GM23248 (cell line): ENCODE measurements at places on chromosomes 2 and 18. TPM values are rescaled to one million over a fixed set of nuclear protein-coding genes. Genes with fewer than 3 reads are reported as not detected.
A peak's percentile ranks its signal among the peaks of the same experiment; 100 is the strongest.

DNA sequence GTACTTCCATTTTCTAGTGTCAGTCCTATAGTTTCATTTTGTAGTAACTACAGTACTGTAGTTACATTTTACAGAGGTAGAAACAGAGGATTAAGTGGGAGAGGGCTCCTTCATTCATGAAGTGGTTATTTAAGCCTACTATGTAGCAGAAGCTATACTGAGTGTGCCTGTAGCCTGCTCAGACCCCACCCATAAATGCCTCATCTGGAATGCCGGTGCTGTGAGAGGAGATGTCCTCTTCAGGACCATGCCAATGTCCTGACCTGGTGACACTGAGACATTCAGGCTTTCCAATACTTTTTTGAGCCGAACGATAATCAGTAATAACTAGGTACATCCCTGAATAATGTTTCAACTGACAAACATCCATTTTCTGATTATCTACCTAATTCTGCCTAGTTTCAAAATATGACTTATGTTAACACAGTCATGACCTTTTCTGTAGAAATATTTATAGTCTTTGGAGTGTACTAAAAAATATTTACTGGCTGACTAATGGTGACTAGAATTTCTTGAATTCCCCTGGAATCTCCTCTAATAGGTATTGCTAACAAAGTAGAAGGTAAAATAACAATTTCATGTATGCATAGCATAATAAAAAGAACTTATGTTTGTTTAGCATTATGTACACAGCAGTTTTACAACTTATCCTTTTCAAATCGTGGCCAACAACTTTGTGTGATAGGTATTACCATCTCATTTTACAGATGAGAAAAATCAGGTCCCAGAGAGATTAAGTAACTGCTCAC is 10.2 kb upstream of the ARHGAP28 start:
- no peaks in the 10 kb centered on the region for H3K4me1 ChIP-seq
- H3K36me3 ChIP-seq, result no peaks in the 10 kb centered on the region
- H3K4me3 ChIP-seq, result no peak overlapping the region
- DNase-seq, result no peak

- DNase-seq, result no peak
- H3K27me3 ChIP-seq, result no peaks in the 10 kb centered on the region
- H3K27ac ChIP-seq, result no peak overlapping the region
- H3K36me3 ChIP-seq, result no peaks in the 10 kb centered on the region
- no peak overlapping the region for H3K4me3 ChIP-seq
Measured at GRCh38 chr2:38713338-38713737, 37.8 kb downstream of the SRSF7 start.

The ATF2 gene
- total RNA-seq, result 31.7 and 33.8 TPM in 2 replicates

GRCh38 chr2:33240178-33240577 is 236.3 kb upstream of the RASGRP3 start:
- no peak for DNase-seq
- no peak overlapping the region for H3K4me3 ChIP-seq
- H3K27ac ChIP-seq, result no peak overlapping the region
- no peaks in the 10 kb centered on the region for H3K27me3 ChIP-seq
- H3K4me1 ChIP-seq, result peaks cover 49% of the 10 kb centered on the region

DNA sequence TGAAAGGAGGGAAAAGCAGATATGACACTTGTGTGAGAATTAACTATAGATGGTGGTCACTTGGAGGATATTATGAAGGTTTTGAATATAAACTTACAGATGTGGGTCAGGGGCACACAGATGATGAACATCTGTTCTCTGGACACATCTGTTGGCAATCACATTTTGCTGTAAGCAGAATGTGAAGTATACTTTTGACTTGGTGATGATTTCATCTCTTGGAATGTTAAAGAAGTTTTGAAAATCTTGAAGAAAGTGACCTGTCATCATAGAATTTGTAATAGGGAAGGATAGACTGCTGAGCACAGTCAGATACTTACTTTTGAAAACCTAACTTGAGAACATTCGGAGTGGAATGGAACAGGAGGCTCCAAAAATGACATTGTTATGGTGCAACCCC is 40.2 kb downstream of the PIKFYVE start:
- H3K4me3 ChIP-seq, result no peak overlapping the region
- DNase-seq, result peak; percentile 48
- H3K27ac ChIP-seq, result no peak overlapping the region
- peaks cover 13% of the 10 kb centered on the region for H3K4me1 ChIP-seq
- peaks cover 37% of the 10 kb centered on the region for H3K36me3 ChIP-seq

The FBXO48 gene
- total RNA-seq, result 0.38 and 0.65 TPM in 2 replicates

DNA sequence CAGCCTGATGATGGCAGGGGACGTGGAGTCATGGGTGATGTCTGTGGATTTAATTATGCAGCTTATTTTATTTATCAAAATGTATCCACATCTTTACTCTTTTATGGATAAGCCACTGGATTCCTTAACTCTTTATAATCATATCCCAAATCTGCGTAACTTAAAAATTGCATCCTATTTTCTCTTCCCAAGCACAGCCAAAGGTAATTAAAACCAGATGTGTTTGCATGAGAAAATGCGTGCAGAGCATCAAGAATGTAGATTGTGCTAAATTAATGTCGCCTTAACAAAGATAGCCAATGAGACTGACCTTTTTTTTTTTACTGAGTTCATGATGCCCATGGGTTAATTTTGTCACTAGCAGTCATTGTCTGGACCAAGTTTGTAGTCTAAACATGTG is 10.0 kb downstream of the SH3RF3 start:
- H3K36me3 ChIP-seq, result no peaks in the 10 kb centered on the region
- no peaks in the 10 kb centered on the region for H3K27me3 ChIP-seq
- H3K4me1 ChIP-seq, result no peaks in the 10 kb centered on the region
- no peak overlapping the region for H3K4me3 ChIP-seq
- H3K27ac ChIP-seq, result no peak overlapping the region
